HL-60 (cell line): ENCODE measurements at places on chromosomes 7 and 10.

- no peak for DNase-seq
These were observed 553.8 kb upstream of the GALNT17 start for GRCh38 chr7:70578131-70578530.

- no peak for DNase-seq
These were observed 355.1 kb upstream of the MBL2 start for GRCh38 chr10:53127686-53128085.

DNA sequence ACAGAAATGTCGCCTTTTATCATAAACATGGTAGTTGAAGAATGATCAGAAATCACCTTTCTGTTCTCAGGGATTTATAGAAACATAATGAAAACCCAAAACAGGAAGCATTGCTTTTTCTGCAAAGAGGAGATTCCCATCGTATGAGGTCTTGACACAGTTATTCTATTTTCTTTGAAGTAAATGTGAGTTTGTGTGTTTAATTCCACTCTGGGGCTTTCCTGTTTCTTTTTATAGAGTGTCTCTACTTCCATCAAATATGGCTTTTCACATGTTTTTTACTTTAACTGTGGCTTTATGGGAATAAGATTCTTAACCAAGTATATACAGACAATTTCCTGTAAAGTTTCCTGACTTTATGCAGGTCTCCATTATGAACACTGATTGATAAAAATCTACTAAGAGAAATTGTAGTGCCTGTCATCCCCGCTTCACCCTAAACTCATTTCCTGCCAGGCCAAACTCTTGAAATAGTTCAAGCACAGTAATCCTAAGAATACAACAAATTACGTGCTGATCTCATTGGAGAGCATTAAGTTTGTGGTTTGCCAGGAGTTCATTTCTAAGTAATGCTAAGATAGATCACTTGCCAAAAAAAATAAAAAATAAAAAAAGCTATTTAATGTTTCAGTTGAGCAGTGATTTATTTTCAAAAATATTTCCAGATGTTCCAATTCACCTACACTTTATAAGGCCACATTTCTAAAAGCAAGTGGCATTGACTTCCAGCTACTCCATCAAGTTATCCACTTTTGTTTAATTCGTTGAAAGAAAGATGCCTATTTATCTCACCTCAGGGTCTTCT, 52.2 kb upstream of the SEC61G start:
- no peak for DNase-seq

DNA sequence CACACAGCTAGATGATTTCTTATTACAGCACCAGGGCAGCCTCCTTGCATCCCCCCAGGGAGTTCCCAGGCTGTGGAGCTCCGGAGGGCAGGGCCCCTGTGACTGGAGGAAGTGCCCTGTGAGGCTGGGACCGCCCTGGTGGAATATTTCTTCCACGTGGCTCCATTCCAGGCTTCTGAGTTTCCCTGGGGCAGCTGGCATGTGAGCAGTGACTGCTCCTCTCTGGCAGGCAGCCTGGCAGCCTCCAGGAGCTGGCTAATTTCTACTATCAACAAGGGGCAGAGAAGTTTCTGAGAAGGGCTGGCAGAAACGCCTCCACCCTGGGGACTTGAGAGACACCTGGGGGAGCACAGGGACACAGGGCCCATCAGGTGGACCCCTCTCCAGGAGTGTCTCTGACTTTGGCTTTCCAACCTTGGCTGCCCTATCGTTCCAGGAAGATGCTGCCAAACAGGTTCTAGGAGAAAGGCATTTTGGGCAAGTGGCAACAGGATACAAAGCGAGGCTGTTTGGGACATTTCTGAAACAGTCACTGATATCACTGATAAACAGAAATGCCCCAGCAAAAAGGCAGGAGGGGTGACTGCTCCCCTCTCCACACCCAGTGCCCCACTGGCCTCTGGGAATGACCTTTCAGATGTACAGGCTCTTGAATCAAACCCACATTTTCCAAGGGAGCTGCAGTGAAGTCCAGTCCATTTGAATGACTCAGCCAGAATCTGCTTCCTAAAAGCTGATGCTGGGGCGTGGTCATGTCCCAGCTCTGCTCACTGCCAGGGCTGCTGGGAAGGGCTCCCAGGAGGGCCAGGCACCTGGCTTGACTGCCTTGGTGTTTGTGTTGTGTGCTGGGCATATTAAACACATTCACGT, 16.1 kb downstream of the MYOF start:
- no peak for DNase-seq

DNA sequence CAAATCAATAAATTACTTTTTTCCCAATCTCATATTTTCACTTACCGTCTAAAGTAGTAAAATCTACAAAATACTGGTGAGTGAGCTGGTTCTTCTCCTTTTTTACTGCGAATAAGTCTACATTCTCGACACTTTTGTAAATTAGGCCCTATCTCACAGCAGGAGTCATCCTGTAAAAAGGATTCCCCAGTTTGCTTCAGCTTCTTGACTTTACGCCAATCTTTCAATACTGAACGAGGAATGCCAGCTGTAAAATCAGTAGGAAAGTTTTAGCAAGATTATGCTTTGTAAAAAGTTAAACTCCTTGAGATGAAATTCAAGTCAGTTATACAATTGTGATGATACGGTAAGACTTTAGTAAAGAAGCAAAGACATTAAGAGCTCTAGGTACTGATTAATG, 67.3 kb downstream of the NRBF2 start:
- no peak for DNase-seq

DNA sequence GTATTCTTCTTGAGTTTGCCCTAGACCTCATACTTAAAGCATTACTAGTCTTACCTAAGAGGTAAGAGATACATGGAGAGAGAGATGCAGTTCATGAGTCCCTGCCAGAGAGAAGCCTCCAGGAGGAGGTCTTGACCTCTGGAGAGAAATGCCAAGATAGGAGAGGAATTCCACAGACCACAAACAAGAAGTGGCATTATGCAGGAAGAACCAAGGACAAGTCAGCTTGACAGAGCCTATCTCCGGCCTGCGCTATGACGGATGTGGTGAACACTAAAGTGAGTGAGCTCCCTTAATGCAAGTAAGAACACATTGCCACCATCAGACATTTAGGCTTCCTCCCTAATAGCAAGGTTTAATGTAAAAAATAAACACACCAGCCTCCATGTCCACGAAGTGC, 27.9 kb upstream of the COL1A2 start:
- no peak for DNase-seq

DNA sequence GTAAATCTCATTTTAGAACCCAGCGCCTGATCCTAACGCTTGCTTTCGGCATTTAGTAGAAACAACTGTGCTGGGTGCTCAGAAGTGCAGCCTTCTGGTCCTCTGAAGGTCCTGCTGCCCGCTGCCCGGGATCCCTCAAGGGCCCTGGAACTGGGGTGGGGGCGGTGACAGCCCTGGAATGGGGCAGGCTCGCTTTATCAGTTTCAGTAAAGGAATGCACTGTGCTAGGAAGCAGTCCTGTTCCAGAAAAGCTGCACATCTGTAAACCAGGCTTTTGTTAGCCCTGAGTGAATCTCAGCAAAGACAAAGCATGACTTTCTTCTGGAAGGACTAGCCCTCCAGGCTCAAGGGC, 254.6 kb downstream of the TNS3 start:
- no peak for DNase-seq

GRCh38 chr10:30576641-30577040, 52.9 kb downstream of the LYZL2 start:
- DNase-seq: no peak

DNA sequence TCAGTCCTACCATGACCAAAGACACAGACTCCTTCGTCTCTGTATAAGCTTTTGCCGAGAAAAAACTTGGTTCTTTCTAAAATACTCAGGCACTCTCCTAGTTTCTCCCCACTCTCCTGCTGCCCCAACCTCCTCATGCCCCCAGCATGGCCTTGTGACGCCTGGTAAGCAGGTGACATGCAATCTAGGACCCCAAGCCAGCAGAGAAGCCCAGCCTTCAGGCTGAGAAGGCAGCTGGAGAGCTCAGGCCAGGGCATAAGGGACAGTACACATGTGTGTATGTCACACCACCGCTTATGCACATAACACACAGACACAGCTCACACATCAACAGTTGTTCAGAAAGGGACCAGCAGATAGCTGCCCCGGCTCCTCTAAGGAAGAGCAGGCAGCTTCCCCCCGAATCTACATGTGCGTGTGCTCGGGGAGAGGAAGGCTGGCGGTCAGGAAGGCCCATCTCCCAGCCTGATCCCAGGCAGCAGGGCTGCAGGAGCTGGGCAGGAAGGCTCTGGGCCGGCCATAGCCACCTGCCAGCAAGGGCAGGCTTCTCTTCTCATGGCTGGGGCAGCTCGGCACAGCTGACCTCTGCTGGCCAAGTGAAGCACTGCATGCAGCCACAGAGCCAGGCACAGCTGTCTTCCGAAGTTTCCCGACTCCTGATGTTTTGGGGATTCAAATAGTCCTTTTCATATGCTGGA, 8.5 kb downstream of the DDX56 start:
- peak; percentile 48 for DNase-seq

GRCh38 chr7:25196132-25196896, 32.0 kb downstream of the NPVF start:
- no peak for DNase-seq

- DNase-seq: peak; percentile 40
These were observed 49.0 kb upstream of the TNRC18 start for GRCh38 chr7:5472432-5473315.

GRCh38 chr10:70324951-70325781, 41.4 kb upstream of the NPFFR1 start:
- no peak for DNase-seq

- DNase-seq: no peak
These were observed 18.8 kb upstream of the GARS1 start for GRCh38 chr7:30575910-30576309.

DNA sequence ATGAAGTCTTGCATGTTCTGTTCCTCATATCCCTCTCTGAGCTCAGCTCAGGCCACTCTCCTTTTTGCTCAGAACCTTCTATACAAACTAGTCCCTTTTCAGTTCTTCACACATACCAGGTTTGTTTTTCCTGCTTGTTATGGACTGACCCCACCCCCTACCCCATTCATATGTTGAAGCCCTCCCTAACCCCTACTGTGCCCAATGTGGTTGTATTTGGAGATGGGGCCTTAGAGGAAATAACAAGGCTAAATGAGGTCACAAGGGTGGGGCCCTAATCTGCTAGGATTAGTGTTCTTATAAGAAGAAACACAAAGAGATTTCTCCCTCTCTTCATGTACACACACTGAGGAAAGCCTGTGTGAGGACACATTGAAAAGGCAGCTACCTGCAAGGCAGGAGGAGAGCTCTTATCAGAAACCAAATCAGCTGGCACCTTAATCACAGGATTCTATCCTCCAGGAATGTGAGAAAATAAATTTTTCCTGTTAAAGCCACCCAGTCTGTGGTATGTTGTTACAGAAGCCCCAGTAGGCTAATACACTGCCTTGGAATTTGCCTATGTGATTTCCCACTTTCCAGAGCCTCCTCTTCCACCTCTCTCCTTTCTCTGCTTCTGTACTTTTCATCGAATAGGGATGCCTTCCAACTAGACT, 67.3 kb upstream of the DNAJB12 start:
- DNase-seq: no peak

GRCh38 chr10:84588971-84589370, 260.6 kb downstream of the CCSER2 start:
- no peak for DNase-seq

GRCh38 chr7:131642429-131642828, 86.0 kb upstream of the PODXL start:
- DNase-seq: no peak

GRCh38 chr7:24877790-24878311, 102.1 kb downstream of the OSBPL3 start:
- no peak for DNase-seq

GRCh38 chr10:121332829-121333765, 265.1 kb downstream of the FGFR2 start:
- no peak for DNase-seq

DNA sequence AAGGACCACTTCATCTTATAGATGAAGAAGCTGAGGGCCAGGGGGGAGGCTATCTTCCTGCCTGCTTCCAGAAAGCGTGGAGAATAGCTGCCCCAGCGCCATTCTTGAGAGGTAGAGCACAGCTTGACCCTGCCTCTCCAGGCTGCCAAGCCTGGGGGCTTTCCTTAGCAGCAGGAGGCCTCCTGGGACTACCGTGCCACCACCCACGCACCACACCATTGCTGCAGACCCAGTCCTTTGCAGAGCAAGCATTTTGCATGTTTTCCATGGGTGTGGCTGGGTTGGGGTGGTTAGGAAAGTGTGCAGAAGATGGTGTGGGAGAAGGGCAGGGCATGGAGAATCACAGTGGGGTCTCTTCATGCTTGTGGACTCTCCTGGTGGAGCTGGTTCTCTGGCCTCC, 64.9 kb downstream of the TBXAS1 start:
- no peak for DNase-seq

DNA sequence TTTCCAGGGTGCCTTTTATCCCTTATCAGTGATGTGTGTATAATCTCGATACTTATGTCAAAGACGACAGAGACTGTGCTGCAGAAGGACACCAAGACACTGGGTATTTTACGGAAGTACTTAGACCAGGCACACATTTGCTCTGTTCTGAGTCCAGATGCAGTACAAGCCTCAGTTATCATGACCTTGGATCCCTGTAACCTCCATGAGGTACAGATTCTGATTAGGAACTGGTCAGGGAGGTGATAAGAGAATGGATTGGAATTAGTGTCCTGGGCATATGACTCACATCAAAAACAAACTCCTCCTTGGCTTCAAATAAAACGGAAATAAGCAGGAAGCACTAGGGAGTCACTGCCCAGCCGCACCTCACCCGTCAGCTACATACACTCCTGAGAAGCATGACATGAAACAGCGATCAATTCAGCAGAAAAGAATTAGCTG, 146.5 kb downstream of the SFMBT2 start:
- no peak for DNase-seq

GRCh38 chr10:38102880-38103279, 8.7 kb downstream of the ZNF37A start:
- no peak for DNase-seq

DNA sequence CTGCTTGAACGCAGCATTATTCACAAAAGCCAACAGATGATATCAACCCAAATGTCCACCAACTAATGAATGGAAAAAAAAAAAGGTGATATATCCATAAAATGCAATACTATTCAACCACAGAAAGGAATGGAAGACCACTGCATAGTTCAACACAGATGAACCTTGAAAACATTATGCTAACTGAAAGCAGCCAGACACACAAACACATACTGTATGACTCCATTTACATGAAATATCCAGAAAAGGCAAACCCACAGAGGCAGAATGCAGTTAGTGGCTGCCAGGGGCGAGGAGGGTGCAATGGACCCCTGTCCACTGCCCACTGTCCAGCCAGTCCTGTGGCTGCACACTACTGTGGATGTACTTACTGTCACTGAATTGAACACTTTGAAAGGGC, 36.6 kb downstream of the KIAA1549 start:
- no peak for DNase-seq

- no peak for DNase-seq
These were observed 643.4 kb downstream of the AUTS2 start for GRCh38 chr7:70241536-70242175.

DNA sequence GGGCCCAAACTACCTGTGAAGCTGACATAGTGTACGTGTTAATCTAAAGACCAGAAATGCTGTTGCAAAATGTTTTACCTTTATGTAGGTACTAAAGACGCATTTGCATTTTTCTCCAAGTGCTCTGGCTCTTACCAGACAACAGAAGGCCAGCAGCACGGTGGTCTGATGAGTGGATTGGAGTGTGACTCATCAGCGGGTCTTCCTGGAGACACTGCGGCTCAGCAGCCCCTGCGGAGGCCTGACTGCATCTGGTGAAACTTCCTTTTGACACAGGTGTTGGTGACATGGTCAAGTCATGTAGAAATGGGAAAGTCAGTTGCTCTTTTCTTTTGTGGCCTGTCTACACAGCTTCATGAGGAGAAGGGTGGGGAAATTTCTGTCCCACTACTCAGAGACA, 723.6 kb downstream of the INHBA start:
- no peak for DNase-seq
